Skeletal muscle cell (primary cell): ENCODE measurements at places on chromosomes 2 and 18.
A peak's percentile ranks its signal among the peaks of the same experiment; 100 is the strongest.

DNA sequence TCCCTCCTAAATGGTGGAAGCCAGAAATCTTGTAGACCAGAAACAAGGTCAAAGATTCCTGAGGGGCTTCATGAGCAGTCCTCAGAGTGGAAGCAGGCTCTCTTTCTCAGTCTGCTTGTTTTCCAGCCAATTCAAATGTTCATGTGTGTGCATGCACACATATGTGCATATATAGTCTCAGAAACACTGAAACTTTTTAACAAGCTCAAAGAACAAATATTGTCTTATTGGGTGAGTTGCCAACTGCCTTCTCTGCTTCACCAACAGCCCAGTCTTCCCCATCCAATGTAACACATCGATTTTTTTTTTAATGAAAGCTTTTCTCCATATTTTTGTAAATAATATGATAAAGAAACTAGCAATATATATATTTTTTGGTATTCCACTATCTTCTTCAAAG is 3.7 kb downstream of the CACNB4 start:
- no peak for DNase-seq

DNA sequence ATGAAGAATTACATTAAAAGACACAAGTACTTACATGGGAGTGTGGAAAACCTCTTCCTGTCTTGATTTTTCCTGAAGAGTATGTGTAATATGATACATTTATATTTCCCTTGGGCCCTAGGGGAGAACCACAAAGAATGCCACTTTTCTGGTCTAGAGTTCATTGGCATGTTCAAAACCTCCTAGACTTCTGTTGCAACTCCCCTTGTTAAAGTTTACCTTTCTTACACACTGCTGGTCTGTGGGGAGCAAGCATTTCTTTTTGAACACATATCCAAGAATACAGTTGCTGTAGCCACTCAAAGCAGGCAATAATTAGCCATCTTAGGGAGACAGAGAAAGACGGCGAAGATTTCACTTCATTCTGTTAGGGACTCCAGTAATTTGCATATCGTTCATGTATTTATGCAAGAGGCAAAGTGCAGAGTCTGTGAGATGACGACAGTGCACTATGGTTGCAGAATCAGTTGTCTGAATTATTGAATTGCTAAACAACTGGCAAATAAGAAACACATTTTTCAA is 103.5 kb downstream of the NOL4 start:
- peak; percentile 60 for DNase-seq

GRCh38 chr2:45904946-45905631 is 253.6 kb downstream of the PRKCE start:
- no peak for DNase-seq

DNA sequence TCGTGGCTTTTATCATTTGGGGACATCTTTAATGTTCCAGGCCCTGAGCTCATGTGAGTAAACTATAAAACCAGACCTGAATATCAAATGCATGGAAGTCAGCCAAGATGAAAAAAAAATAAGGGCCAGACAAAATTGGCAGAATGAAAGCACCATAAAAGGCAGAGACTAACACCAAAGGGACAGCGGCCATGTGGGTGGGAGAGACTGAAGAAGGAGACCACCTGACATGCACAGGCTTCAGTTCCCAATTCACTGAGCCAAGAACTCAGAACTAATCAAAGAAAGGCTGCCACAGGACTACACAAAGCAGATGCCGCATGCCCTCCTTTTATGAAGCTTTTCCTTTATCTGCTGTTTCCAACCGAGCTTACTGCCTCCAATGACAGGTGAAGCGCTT is 267.1 kb downstream of the RAD51AP2 start:
- no peak for DNase-seq

- no peak for DNase-seq
These were observed 57.3 kb downstream of the HK2 start for GRCh38 chr2:74891136-74891764.

- no peak for DNase-seq
These were observed 43.8 kb downstream of the CYBRD1 start for GRCh38 chr2:171566057-171566456.

GRCh38 chr2:65666156-65666725 is 233.8 kb upstream of the SPRED2 start:
- DNase-seq = peak; percentile 25

- no peak for DNase-seq
These were observed 868.8 kb downstream of the EPHA4 start for GRCh38 chr2:220703279-220703678.

- no peak for DNase-seq
These were observed 101.9 kb downstream of the NOL4 start for GRCh38 chr18:34122724-34123334.

DNA sequence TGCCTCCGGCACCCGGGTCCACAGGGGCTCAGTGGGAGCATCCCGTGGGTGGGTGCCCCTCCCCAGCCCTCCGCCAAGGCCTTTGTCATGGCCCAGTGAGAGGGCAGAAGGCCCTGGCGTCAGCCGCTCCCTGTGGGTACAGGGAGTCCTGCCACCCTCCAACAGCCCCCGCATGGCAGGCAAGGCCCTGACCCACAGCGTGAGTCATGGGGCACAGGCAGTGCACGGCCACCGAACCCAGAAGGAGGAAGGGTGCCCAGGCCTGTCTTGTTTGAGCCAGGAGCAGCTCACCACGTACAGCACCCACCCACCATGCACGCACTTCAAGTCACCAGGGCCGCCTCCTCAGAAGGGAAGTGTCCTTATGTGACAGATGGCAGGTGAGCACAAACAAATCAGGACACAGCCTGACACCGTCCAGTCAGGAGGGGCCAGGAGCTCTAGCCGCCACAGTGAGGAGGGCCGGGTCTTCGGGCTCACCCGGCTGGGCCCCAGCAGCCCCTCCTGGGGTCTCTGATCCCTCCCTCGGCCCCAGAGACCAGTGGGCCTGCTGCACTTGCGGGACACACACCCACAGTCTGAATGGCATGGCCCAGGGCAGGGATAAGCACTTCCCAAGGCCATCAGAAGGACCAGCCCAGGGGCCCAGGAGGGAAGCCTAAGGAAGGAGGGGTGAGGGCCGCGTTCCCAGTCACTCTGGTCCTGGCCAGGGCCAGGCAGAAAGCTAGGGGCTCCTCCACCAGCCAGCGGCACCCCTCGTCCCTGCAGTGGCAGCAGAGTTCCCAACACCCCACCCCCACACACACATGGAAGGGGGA is 25.8 kb downstream of the BIN1 start:
- no peak for DNase-seq

- DNase-seq = no peak
These were observed 193.4 kb upstream of the HDAC4 start for GRCh38 chr2:239594019-239594771.

GRCh38 chr18:78378403-78378802 is 601.2 kb upstream of the SALL3 start:
- no peak for DNase-seq

- no peak for DNase-seq
These were observed 503.6 kb upstream of the TNP1 start for GRCh38 chr2:217363470-217363869.

DNA sequence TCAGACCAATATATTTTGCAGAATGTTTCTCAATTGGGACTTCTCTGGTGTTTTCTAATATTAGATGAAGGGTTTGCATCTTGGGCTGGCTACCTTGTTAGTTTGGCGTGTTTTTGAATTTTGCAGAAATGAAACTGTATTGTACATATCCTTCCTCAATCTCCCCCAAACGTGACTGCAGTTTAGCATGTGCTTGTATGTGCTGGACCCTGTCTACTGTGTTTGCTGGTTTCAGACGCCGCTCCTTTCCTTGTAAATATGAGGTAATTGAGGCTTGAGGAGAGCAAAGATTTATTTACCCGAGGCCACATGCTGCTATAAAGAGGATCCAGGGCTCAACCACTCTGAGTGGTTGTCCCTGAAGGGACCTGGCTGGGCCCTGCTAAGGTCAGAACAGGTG is 57.2 kb downstream of the NGEF start:
- no peak for DNase-seq

- no peak for DNase-seq
These were observed 230.8 kb downstream of the GULP1 start for GRCh38 chr2:188522517-188522916.
